ENCODE measurements at places on chromosomes 11 and 22.

- DNase-seq = no peak
Observed at GRCh38 chr11:133697161-133697560, 148.2 kb downstream of the SPATA19 start.

- DNase-seq = no peak
Observed at GRCh38 chr11:108938604-108939003, 273.7 kb downstream of the DDX10 start.

DNA sequence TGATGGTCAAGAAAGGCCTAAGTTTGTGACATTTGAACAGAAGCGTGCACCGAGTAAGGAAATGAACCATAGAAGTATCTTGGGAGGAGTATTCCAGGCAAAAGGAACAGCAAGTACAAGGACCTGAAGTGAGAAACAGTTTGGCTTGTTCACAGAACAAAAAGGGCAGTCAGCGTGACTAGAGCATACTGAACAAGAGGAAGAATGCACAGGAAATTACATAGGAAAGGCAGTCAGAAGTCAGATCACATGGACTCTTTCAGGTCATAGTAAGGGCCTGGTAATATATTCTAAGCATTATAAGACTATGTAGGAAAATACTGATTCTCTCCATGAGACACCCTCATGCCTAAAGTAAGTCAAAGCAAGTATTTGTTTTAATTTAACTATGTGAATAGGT lies 52.3 kb upstream of the GAB2 start:
- no peak for DNase-seq

- no peak for DNase-seq
Observed at GRCh38 chr11:17751558-17751957, 17.0 kb downstream of the KCNC1 start.

- no peak for DNase-seq
Observed at GRCh38 chr11:115348416-115348815, 155.8 kb downstream of the CADM1 start.

GRCh38 chr11:72217841-72218240 lies 1.2 kb downstream of the FOLR2 start:
- no peak for DNase-seq

- DNase-seq = no peak
Observed at GRCh38 chr11:34977089-34977912, 60.9 kb downstream of the PDHX start.

- no peak for DNase-seq
Observed at GRCh38 chr11:16790486-16791190, 52.2 kb downstream of the C11orf58 start.

DNA sequence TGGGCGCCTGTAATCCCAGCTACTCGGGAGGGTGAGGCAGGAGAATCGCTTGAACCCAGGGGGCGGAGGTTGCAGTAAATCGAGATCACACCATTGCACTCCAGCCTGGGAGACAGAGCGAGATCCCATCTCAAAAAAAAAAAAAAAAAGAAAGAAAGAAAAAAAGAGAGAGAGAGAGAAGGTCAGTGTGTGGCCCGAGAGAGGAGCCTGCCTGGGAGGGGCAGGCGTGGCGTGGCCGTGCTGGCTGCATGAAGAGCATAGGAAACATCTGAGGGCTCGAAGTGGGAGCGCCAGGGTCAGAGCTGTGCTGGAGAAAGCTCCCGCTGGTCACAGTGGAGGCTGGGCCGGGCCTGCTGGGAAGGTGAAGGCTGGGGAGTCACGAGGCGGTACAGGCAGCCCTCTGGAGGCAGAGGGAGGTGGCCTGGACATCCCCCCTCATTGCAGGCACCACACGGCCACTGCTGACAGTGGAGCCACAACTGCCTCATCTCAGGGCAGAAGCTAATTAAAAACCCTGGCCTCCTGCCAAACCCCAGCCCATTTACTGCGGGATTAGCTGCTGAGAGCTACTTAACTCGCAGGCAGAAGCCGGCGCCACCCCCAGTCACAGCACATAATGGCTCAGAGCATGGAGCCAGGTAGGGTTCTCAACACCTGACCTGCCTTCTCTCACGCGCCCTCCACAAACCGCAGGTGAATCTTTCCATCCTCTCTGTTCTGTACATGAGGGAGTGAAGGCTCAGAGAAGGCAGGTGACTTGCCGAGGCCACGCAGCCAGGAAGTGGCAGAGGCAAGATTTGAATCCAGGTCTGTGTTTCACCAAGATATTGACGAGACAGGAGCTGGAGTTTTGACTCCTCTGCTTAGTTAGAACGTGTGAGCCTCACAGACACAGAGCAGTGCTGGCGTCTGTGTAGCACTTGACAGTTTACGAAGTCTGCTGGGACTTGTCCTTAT lies 32.6 kb downstream of the NFAM1 start:
- DNase-seq = no peak

DNA sequence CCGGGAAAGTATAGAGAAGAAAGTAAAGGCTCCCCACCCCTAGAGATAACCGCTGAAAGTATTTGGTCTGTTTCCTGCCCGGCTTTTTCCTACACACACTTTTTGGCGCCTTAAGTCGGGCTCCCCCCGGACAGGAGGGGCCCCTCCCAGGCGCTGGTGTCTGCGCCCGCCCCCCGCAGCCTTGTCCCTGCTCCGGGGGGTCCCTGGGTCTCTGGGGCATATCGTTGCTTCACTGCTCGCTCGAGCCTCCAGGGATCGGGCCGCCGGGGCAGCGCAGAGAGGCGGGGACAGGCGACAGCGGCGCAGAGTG lies 928 bp upstream of the CRACR2B start:
- DNase-seq = no peak

GRCh38 chr11:78390809-78391208 lies 26.8 kb downstream of the GAB2 start:
- DNase-seq = no peak

- no peak for DNase-seq
Observed at GRCh38 chr22:18968011-18968749, 32.1 kb upstream of the PRODH start.

DNA sequence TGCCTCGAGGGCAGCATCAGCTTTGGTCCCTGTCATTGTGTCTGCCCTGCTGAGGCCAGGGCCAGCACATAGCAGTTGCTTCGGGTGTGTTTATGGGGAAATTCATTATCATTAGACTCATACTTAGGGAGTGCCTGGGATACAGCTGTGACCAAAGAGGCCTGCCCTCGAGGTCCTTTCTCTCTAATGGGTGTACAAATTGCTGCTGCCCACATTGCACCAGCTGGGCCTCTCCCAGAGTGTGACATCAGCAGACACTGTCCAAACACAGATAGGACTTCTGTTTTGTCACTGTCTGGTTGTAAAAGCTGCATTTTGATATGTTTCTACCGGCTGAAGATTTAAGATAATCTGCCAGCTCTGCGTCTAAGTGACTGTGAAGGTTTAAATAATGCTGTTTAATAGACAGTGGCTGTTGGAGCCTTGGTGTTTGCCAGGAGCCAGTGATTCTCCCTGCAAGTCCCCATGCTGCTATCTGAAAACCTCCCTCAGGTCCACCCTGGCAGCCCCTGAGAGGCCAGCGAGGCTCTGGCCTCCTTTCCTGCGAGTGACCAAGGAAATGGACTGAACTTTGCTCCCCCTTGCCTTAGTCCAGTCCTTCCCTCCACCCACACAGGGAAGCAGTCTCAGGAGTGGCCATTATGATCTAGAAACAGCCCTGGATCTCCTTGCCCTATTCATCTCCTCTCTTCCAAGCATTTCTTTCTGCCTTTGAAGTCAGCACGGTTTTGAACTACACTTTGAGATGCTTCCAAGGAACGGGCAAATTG lies 505.2 kb downstream of the TBC1D22A start:
- no peak for DNase-seq

DNA sequence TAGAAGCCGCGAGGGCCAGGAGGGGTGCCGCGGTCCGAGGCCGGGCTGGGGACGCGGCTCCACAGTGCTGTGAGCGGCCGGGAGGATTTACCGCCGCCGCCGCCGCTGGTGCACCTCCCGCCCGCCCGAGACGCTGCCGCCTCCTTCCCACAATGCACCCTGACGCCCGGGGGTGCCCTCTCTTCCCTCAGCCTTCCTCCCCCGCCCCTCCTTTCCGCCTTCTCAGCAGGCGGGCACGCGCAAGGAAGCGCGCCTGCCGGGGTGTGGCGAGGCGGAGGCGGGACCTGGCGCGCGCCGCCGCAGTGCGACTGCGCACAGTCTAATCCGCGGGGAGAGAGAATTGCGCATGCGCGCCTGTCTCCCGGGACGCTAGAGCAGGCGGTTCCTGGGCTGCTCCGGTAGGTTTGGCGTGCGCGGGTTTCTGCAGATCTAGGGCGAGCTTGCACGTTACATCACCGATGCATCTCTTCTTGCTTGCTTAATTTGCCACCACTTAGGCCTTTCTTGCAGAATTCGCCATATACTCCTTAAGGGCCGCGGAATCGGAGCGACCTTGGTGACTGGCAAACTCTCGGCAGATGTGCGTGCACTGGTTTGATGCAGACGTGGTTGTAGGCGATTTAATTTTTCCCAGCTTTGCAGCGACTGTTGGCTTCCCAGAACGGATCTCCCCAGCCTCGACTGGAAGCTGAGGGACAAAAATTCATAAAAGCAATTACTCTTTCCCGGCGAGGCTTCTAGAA lies at the start of the genes GVQW3 and THAP12:
Gene GVQW3 (plus strand): TSS at position 347 of the 743 bp plus-strand sequence. CDS start 506 bp downstream, outside the sequence.
Gene THAP12 (minus strand): TSS at position 156 of the 743 bp plus-strand sequence. CDS start 296 bp downstream, outside the sequence.
- peak; percentile 98 for DNase-seq

DNA sequence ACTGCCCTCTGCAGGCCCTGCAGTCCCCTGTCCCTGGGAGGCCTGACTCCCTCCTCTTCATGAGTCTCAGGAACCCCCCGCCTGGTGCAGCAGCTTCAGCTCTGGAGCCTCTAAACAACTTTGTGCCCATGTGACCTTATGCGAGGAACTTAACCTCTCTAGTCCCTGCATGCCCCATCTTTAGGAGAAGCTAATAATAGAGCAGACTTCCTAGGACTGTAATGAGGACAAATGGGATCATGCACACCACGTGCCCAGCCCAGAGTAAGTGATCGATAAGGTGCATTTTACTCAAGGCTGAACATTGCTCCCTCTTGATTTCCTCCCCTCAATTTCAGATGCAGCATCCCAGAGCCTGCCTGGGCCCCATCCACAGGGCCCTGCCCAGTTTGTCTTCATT lies 19.0 kb downstream of the KCNJ4 start:
- DNase-seq = no peak

DNA sequence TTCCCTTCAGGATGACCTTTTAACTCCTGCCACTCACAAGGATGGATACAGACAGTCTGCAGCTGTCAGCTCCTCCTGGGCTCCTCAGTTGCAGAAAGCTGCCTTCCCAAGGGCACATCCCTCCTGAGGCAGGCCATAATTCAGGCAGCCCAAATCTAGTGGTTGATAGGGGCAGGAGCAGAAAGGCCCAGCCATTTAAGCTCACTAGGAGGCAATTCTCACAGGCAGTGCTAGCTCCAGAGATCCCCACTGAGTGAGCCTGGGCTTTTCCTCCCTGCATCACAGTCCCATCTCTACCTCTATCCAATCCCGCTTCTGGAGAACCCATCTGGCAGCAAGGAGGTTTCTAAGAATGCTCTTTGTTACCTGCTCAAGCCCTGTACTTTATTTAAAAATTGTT lies 200.6 kb downstream of the ARHGAP42 start:
- DNase-seq = no peak

DNA sequence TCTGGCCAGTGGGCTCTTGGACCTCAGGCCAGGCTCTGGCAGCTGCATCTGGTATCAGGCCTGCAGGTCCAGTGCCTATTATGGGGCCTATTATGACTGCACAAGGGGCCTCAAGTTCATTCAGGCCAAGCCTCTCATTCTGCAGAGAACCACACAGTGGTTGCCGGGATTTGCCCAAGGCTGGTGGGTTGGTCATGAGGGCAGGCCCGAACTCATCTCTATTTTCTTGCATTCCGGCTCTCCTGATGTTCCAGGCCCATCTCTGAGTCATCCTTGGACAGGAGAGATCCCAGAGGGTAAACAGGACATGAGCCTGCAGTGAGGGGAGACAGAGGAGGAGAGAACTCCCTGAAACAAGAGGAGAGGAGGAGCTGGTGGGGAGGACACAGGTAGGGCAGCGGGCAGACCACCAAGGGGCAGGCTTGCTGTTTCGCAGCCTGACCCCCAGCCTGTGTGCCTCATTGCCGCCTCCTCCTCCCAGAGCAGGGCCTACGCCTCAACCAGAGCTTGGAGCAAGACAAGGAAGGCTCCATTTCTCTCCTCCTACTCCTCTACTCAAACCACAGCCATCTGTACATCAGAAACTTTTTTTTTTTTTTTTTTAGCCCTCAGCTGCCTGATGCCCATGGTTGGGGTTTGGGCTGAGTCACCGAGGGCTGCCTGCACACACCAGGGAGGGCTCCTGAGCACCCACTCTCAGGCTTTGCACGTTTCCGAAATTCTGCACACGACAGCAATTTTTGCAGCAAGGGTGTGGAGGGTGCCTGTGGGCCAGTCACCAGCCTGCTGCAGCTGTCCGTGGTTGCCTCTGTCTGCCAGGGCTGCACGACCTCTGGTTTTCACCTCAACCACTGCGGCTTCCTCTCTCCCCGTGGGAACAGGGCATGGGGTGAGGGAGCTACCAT lies 12.7 kb upstream of the TREH start:
- peak; percentile 63 for DNase-seq

GRCh38 chr22:39908737-39909136 lies 7.9 kb downstream of the GRAP2 start:
- no peak for DNase-seq

- DNase-seq = no peak
Observed at GRCh38 chr11:16561150-16561549, 177.3 kb upstream of the C11orf58 start.

- DNase-seq = no peak
Observed at GRCh38 chr11:131717616-131718015, 347.2 kb downstream of the NTM start.

DNA sequence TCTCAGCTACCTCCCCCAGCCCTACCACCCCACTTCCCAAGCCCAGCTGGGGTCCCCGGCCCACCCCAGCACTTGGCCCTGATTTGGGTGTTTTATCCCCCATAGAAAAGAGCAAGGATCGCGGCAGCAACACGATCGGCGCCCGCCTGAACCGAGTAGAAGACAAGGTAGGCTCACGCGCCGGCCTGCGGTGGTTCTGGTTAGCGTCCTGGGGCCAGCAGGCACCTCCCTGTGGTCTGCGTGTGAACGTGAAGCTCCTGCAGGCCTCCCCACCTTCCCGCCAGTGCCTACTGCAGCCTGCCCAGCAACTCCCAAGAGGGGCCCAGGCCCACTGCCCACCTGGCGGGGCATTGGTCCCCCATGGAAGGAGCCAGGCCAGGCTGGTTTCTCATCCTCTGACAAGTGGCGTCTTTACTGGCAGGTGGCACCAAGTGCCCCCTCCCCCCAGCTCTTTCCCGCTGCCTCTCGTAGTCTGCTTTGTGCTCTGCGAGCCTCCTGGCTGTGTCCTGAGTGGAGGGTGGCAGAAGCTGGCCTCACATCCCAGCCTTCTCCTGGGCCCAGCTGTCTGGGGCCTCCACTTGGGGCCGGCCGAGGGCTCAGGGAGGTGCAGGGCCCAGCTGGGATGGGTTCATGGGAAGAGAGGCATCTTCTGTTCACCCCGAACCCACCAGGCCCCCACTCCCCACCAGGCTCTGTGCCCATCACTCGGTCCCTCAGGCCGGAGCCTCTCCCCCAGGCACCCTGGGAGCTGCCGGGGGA lies 78.3 kb upstream of the KCNQ1OT1 start:
- no peak for DNase-seq

- no peak for DNase-seq
Observed at GRCh38 chr22:46569055-46569847, 31.8 kb upstream of the CELSR1 start.

- no peak for DNase-seq
Observed at GRCh38 chr22:42273855-42274451, 3.5 kb upstream of the TCF20 start.
